ENCODE measurements at places on chromosomes 1 and 21.

DNA sequence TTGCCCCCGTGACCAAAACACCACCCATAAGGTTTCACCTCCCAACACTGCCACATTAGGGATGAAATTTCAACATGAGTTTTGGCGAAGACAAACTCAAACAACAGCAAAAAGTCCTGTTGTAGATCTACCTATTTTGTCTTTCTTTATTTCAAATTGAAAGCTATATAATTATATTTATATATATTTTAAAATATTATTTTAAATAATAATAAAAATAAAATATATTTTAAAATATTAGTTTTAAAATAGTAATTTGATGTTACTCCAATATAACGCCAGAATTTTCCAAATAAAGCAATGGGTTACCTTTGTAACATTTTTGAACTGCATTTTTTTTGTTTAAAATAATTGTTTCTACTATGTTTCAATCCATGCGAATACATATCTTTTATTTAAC, 263.5 kb upstream of the USP25 start:
- DNase-seq = no peak

DNA sequence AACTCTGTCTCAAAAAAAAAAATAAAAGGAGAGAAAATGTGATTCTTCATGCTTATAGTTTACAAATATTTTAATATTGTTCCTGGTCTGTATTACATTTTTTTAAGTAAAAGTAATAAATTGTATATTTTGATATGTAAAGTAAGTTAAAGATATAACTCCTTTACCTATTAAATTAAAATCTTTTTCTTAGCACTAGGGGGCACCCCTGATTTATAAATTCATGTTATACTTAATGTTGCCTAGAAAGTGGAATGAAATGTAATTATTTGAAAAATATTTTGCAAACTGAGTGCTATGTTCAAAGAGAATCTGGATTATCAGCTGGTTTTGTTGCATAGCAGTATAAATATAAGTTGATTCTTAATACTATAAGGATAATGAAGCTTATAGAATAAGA, 49.2 kb downstream of the RALGPS2 start:
- no peak for DNase-seq

- DNase-seq = no peak
Measured at GRCh38 chr1:167105271-167106118, 11.6 kb downstream of the STYXL2 start.

- DNase-seq = peak; percentile 53
Measured at GRCh38 chr1:41862384-41863221, 56.1 kb downstream of the HIVEP3 start.

GRCh38 chr1:26978901-26979300, 14.6 kb upstream of the TRNP1 start:
- no peak for DNase-seq

DNA sequence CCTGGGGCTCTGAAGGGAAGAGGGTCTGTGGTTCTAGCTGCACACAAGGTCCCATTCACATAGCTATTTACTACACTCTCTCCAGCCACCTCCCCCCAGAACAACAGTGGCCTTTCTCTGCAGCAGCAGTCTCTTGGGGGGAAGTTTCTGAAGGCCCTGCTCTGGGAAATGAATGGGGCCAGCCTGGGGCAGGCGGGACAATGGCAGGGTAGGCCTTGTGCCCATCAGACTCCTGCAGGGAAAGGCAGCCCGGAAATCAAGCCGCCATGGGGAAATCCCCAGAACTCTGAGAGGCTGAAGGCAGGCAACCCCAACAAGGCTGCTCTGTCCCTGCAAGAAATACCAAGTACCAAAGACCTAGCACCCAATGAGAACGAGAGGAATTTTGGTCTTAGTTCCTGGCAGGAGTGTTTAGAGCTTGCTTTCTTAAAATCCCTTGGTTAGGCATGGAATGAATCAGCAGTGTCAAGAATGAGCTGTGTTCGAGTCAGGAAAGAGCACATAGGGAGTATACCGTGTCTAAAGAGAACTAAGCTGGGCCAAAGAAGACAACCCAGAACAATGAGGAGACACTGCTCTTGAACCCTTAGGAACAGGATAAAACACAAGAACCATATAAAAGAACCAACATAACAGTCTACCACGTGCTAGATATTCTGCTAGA, 11.3 kb downstream of the ARHGEF11 start:
- no peak for DNase-seq

DNA sequence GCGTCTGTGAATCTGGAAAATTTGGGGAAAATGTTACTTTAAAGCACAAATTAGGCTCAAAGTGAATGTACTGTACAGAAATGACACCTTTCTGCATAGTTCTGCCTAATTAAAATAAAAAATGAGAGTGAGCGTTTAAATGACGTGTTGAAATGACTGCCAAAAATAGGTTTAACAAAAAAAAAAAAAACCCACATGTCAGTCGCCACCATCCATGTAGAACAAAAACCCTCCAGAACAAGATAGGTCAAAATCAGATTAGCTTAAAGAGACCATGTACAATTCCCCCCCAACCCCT, 745 bp downstream of the PARP1 start:
- DNase-seq = no peak

- no peak for DNase-seq
Measured at GRCh38 chr1:65209005-65209885, 61.2 kb downstream of the AK4 start.

DNA sequence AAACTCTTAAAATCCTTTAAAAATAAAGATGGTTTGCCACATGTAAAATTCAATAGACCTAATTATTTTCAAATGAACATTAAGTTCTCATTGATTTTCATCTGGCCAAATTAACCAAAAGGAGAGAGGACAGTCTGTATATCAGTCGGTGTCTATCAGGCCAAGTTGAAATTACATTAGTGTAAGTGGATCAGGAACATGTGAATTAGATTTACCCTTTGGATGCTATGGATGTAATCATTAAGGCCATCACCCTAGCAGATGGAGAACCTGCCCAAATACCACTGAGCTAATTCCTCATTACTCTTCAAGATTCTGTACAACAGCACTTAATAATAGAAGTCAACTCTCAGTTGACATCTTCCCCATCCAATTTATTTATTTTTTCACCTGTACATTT, 29.5 kb upstream of the DPT start:
- DNase-seq = no peak

- DNase-seq = no peak
Measured at GRCh38 chr1:218430346-218430745, 85.2 kb downstream of the TGFB2 start.

DNA sequence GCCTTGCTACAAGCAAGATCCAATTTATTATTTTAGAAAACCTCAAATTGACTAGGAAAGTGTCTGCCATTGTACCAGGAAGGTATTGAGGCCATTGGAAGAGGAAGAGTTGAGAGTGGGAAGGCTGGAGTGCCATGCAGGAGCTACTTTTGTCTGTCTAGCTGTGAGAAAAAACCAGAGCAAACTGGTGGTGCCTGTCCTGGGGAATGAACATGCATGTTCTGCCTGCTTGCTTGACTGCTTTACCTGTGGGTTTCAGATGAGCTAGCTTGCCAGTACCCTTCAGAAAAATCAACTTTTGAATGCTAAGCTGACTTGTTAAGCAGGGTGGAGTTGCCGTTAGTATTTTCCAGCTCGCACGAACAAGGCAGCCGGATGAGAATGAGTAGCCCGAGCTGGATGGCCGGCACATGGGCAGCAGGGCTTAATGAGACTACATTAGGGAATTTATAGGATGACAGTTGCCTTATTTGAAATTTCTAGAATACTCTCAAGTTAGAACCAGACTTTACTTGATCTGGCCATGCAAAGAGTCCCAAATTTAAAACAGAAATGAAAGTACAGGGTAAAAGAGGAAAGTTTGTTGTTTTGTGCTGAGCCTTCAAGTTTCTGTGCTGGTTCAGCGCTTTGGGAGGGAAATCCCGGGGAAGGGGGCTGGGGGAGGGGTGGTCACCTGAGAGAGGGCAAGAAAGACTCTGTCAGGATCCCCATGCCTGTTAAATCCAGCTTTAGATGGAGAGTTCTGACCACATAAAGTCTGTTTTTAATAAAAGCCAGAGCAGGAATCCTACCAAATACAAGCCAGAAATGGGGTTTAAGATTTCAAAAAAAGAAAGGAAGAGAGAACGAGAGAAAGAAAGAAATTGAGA, 29.6 kb upstream of the C1orf105 start:
- no peak for DNase-seq

GRCh38 chr1:183069562-183070216, 46.5 kb downstream of the LAMC1 start:
- no peak for DNase-seq

DNA sequence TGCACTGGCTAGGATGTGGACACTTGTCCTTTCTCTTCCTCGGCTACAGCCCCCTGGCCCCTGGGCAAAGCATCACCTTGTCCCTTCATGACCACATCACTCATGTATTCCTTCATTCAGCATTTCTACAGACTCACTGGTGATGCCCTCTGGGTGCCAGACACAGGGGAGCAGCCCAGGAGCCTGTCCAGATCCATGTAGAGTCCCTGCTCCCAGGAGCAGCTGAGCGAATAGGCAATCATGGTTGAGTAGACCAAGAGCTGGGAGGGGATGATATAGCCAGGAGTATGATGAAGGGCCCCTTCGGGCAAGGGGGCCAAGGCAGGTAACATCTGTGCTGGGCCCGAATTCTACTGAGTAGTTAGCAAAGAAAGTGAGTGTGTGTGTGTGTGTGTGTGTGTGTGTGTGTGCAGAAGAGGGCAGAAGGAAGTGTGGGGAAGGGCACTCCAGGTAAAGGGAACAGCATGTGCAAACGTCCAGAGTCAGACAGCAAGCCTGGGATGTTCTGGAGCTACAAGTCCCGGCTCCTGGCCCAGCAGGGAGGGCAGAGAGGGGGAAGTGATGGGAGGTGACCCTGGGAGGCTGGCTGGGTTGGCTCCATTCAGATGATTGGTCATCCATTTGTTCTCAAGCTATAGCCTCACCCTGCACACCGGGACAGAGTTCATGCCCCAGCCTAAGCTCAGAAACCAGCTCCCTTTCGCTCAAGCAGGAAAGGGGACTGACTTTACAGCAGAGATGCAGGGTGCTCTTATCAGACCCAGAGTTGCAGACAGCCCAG, 21.0 kb upstream of the PIK3CD start:
- no peak for DNase-seq

DNA sequence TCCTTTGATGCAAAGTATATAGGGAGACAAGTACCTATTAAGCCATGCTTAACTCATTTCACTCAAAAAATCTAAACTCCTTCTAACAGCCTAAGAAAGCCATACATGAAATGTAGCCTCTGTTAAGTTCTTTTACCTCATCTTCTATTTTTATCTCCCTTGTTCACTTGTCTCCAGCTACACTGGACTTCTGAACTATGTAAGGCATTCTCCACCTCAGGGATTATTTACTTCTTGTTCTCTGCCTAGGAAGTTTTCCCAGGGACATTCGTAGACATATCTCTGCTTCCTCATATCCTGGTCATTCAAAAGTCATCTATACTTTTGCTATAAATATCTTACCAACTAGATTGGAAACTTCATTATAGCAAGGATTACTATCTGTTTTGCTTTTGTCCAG, 96.9 kb downstream of the COP1 start:
- DNase-seq = no peak

- DNase-seq = no peak
Measured at GRCh38 chr1:117181630-117182041, 29.1 kb downstream of the VTCN1 start.

GRCh38 chr1:154568157-154568815, 708 bp downstream of the CHRNB2 start:
- no peak for DNase-seq

- DNase-seq = no peak
Measured at GRCh38 chr1:199297887-199298286, 659.0 kb downstream of the PTPRC start.

DNA sequence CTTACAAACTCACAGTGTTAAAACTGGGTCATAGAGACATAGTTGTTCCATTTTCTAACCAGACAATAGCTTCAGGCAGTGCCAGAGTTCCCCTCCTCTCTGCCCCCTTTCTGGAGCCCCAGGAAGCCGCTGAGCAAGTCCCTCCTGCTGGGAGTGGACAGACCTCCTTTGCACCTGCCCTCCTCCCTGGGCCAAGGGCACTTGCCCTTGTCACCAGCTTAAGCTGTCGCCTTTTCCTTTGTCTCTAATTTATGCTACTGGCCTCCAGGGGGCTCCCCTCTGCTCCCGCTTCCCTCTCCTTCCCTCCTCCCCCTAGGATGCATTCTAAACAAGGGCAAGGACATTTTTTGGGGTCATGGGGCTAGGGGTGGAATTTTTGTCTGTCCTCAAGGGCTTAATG, 182.4 kb downstream of the MIS18A start:
- DNase-seq = no peak

- DNase-seq = no peak
Measured at GRCh38 chr1:71804140-71804539, 478.2 kb downstream of the NEGR1 start.

DNA sequence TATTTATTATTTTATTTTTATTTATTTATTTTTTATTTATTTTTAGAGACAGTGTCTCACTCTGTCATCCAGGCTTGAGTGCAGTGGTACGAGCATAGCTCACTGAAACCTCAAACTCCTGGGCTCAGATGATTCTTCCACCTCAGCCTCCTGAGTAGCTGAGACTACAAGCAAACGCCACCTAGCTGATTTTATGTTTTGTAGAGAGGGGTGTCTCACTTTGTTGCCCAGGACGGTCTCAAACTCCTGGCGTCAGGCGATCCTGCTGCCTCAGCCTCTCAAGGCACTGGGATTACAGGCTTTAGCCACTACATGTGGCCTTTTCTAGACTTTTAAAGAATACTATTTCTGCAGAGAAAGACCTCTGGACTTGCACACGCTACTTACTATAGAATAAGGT, 61.3 kb upstream of the C1orf53 start:
- DNase-seq = no peak

DNA sequence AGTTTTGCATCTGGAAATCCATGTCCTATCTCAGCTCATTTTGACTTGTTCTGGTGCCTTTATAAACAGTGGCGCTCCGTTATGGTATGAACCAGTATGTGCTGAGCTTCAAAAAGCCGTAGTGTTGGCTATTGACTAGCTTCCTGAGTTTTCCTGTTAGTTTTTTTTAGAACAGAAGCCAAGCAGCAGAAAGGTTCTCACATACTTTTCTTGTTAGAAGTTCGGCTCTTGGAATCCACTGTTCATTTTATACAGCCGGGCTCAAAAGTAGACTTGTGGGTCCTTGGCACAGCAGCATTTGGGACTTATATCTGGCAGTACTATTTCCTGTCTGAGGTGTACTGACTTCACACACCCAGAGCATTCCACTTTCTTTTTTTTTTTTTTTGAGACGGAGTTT, 63.8 kb downstream of the TBCE start:
- no peak for DNase-seq

DNA sequence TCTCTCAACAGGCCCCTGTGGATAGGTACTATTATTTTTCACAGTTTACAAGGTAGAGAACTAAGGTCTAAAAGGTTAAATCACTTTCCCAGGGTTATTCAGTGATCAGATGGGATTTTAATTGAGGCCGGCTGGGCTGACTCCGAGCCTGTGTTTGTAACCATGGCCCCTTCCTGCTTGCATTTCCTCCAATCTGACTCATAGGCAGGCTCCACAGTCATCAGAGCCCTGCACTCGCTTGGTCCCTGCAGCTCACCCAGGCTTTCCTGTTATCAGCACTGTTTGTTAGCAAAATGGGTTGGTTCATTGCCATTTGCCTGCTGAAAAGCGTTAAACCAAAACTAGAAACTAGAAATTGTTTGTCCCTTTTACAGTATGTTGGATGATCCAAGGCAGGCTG, 41.4 kb upstream of the LMX1A start:
- no peak for DNase-seq

Measured in stimulated activated CD4-positive, alpha-beta T cell treated with anti-CD3 and anti-CD28 coated beads, TNF-alpha, amount 100 ng/mL, for 48 hours (primary cell).